ENCODE measurements at places on chromosomes 3 and 15.
A peak's percentile ranks its signal among the peaks of the same experiment; 100 is the strongest.

DNA sequence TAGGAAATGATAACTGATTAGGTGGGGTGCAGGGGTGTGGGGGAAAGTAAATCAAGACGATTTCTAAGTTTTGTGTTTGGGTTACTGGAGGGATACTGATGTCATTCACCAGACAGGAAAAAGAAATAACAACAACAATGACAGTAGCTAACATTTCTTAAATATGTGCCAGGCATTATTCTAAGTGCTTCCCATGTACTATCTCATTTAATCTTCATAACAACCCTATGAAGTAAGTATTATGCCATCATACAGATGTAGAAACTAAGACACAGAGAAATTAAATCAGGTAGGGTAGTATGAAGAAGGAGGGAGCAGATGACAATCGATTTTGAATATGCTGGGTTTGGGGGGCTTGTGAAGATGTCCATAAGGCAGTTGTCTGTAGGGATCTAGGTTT, 13.3 kb downstream of the MYO5A start:
- no peak for DNase-seq

- DNase-seq, result no peak
These were observed 3.7 kb downstream of the TRANK1 start for GRCh38 chr3:36941162-36941561.

GRCh38 chr3:129016356-129016719, 15.2 kb downstream of the EFCC1 start:
- DNase-seq, result peak; percentile 44

GRCh38 chr3:156530980-156531379, 23.9 kb downstream of the SSR3 start:
- no peak for DNase-seq

DNA sequence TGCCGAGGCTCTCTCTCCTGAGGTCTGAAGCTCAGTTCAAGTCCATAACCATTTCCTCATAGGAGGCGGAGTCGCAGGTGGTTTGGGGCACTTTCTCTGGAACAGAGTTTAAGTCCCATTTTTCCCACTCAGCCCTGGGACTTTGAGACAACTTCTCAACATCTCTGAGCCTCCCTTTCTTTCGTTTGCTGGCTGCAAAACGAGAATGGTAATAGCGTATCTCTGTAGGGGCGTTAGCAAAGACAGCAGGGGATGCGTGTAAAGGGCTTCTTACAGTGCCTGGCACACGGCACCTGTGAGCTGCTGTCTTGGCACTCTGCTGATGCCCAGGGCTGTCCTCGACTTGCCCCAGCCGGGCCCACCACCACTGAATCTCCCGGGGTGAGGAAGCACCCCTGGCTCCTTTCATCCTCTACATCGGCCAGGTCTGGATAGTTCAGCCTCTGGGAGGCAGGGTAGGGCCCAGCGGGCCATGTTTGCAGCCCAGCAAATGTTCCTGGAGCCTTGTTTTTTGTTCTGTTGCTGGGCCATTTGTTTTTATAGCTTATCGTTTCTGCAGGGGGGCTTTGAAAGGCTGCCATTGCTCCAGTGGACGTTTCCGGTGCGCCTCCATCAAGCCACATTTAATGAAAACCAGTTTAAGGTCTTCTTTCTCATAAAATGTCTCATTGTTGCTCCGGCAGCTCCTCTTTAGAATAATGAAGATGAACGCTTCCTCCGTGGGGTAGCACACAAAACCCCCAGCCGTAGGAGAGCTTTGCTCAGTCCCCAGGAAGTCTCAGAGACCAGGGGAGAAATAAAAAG, 60.0 kb upstream of the WNT5A start:
- DNase-seq, result no peak

- DNase-seq, result peak; percentile 28
These were observed 22.5 kb downstream of the GABRA5 start for GRCh38 chr15:26889298-26889898.

GRCh38 chr3:170078620-170079281, 41.0 kb downstream of the GPR160 start:
- DNase-seq, result no peak

DNA sequence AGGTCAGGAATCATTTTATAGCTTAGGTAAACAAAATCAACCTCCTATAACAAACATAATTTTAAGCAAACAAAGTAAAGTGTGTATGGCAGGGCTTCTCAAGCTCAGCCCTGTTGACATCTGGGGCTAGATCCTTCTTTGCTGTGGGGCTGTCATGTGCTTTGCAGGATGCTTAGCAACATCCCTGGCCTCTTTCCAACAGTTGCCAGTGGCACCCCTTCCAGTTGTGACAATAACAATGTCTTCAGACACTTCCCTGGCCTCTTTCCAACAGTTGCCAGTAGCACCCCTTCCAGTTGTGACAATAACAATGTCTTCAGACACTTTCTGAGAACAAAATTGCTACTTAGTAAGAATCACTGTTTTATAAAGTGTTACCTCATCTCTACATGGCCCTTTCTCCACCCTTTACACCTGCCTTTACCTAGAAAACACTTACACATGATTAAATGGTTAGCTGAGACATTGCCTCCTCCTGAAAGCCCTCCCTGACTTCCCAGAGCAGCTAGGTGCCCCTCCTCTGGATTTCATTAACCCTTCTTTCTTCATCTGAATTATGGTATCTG, 194.0 kb upstream of the LMCD1 start:
- DNase-seq, result no peak

DNA sequence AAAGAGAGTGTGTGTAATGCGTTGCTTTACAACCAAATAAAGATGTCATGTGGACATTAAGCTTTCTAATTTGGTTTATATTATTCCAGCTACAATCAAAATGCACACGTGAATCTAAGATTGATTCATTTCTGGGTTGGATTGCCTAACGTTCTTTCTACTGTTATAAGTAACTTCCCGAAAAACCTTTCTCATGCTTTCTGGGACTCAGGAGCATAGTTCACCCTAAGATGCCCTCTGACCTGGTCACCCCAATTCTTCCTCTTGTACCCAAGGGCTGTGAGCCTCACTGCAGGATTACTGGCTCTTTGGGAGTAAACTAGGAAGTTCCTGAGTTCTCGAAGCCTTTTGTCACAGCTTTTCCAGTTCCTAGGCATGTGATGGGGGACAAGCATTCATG, 12.7 kb upstream of the LMCD1 start:
- no peak for DNase-seq

- no peak for DNase-seq
These were observed 74.2 kb upstream of the FBN1 start for GRCh38 chr15:48719668-48720067.

GRCh38 chr15:63189941-63190768, 749 bp downstream of the RAB8B start:
- DNase-seq, result no peak

GRCh38 chr3:13167064-13167743, 94.0 kb upstream of the IQSEC1 start:
- DNase-seq, result no peak
